Stimulated activated naive CD4-positive, alpha-beta T cell (primary cell): ENCODE measurements at places on chromosomes 1 and 21.

GRCh38 chr1:76687307-76688175 lies 179.7 kb upstream of the ST6GALNAC5 start:
- no peak for DNase-seq

DNA sequence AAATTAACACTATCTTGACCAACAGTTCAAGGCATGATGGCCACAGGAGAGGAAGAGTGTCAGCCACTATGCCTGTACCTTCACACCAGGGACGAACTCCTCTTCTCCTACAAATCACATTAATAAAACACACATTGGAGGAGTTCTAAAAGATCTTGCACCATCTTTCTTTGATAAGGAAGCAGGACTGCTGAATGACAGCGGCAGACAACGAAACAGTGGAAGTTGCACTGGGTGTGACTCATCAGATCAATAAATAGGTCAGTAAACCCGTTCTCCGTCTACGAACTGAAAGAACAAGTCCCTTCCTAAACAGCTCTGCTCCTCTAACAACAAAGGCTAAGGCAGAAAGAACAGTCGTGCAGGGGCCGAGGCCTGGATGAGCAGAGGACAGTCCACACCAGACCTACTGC lies 23.1 kb downstream of the UBE2G2 start:
- no peak for DNase-seq

DNA sequence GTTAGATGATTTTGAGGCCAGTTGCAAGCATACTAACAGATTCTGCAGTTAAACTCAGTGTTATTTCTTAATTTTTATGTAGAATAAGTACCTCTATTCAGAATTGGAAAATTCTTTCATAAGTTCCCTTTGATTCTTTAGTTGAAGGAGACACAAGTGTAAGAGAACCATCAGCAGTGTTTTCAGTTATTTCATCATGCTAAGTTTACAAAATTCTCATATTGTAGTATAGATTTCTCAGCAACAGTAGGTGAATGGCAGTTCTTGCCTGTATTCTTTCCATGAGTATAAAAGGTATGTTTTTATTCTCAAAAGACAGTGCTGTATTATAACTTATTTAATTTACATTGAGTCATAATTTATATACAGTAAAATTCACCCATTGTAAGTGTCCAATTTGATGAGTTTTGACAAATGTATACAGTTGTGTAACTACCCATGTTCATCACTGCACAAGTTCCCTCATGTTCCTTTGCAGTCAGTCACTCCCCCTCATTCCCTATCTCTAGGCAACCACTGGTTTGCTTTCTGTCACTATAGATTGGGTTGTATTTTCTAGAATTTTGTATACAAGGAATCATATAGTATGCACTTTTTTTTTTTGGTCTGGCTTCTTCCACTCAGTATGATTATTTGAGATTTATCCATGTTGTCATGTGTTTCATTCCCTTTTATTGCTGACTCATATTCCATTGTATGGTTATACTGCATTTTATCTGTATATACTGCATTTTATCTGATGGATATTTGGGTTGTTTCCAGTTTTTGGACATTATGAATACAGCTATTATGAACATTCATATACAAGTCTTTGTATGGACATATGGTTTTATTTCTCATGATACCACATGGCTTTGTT lies 3.9 kb downstream of the RPS6KC1 start:
- no peak for DNase-seq

DNA sequence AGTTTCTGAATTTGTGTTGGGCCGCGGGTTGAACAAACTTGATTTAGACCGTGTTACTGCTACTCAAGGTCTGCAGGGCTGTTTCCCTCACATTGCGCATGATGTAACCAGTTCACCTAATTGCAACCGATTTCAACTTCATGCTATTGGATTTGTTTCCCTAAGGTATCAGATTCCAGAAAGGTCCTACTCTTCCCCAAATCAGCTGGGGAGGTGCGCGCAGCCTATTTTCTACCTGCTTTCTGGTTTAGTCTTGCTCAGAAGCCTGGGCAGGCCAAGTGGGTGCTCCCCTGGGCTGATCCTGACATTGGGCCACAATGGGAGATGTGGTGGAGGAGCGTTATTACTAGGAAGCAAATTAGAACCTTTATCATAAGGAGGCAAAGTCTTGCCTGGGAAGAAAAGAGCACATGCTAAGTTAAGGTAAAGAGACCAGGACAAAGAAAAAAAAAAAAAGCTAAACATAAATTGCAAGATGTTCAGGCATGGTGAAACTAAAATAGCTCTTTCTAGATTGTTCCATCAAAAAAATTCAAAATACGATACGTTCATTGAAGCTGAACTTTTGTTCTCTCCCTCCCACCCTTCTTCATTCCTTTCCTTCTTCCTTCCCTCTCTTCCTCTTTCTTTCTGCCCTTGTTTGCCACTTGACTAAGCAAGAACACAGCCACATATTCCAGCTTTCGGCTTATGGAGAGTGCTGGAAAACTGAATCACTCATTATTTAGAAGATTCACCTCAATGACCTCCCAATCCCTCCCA lies 28.8 kb upstream of the TARBP1 start:
- no peak for DNase-seq

GRCh38 chr1:67381154-67381553 lies 49.0 kb downstream of the SERBP1 start:
- DNase-seq: no peak

- peak; percentile 49 for DNase-seq
Observed at GRCh38 chr1:212595787-212596714, 12.5 kb upstream of the ATF3 start.

DNA sequence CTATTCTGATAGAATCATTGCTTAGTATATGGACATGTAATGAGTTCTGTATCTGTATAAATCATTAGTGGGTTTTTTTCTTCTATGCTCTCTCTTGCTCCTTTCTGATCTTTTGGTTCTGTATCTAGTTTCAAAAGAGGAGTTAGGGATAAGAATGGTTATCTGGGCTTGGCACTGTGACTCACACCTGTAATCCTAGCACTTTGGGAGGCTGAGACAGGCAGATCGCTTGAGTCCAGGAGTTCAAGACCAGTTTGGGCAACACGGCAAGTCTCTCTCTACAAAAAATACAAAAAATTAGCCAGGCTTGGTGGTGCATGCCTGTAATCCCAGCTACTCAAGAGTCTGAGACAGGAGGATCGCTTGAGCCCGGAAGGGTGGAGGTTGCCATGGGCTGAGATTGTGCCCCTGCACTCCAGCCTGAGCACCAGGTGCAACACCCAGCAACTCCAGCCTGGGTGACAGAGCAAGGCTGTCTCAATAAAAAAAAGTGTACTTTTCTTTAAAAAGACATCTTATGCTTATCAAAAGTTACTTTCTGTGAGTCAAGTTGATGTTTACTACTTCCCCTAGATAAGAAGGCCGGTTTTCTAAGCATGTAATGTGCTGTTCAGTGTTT lies 27.7 kb upstream of the AXDND1 start:
- no peak for DNase-seq

GRCh38 chr1:1058921-1059493 lies 15.1 kb downstream of the RNF223 start:
- peak; percentile 55 for DNase-seq
